H7 (cell line): ENCODE measurements at places on chromosomes 16 and 17.

DNA sequence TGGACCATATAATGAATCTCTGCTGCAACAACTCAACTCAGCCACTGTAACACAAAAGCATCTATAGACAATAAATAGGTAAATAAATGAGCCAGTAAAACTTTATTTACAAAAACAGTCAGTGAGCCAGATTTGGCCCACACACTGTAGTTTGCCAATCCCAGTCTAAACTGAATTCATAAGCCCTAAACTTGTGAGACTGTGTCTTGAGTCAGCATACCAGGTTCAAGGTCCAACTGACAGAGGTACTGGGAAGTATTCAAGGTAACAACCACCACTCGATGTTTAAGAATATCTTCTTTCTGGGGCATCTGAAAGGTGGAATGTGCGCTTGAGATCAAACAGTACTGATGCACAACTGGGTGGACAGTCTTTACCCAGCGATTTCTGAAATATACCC, 94.2 kb downstream of the HELZ start:
- no peak for DNase-seq

- no peak for DNase-seq
Measured at GRCh38 chr16:16131204-16131603, 92.1 kb downstream of the ABCC6 start.

DNA sequence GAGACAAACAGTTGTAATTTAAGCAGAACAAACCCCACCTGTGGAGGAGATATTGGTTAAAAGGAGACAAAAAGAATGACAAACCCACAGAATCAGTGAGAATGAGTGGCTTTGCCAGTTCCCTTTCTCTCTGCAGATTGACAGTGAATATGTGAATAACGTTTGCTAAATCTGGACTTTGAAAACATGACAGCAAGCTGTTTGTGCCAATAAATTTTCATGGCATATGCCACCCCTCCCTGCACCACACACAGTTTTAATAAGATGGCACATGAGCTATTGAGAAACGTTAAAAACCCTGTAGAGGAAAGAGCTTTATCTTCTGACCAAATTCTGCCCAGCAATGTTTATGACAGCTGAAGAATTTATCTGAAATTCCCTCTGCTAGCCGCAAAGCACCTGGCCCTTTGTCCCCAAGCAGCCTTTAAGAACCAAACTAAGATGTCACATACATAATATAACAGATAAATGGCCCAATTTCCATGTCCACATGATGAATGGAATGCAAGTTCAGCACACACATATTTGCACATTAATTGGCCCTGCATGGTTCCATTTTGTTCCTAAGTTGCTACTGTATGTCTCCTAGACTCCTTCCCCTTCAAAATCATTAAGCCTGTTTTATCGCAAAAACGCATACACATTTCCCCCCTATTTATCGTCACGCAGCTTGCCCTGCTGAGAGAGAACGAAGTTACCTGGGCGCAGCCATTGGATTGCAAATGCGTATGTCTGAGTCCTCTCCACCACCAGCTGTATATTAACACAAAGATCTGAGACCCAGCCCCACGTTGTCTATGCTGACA, 773.5 kb upstream of the EEF2KMT start:
- DNase-seq, result peak; percentile 42

DNA sequence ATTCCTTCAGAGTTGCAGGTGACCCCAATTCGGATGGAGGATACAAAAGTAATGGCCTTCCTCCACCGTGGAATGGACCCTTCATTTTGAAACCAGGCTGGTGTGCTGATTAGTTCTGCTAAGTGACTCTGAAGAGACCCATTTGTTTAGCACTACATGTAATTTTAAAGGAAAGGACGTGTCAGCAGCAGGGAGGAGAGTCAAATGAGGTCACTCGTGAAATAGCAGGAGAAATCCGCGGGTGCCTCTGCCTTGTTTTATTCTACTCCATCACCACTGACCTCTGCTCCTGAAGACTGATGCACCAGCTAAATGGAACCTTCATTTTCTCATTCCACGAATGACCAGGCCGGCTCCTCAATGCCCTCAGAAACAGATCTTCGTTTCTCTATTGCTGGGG, 589.2 kb downstream of the CDH11 start:
- no peak for DNase-seq

GRCh38 chr17:69539781-69540319, 125.4 kb downstream of the MAP2K6 start:
- DNase-seq, result no peak

DNA sequence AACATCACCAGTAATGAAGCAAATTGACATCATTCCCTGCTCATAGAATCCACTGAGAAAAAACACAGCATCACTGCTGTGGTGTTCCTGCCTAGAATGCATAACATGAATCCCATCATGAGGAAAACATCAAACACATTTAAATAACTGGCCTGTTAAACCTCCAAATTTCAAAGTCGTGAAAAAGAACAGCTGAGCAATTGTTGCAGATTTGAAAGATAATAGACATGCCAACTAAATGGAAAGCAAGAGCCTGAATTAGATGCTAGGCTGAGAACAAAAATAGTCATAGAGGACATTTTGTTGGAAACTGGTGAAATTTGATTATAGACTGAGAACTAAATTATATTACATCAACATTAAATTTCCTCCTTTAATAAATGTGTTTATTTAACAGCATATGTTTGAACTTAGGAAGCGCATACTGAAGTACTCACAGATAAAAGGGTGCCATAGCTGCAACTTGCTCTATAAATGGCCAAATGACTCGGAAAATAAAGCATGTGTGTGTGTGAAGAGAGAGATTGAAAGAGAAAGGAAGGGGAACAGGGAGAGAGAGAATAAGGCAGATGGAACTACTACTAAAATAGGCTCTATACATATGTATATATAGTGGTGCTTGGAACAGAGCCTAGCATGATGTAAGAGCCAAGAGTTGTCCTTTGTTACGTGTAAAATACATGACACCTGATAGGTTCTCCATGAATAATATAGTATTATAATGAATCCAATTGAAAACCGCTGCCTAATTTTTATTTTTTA, 305.0 kb upstream of the MON1B start:
- DNase-seq, result no peak

GRCh38 chr16:1687427-1688316, 9.6 kb downstream of the JPT2 start:
- no peak for DNase-seq

DNA sequence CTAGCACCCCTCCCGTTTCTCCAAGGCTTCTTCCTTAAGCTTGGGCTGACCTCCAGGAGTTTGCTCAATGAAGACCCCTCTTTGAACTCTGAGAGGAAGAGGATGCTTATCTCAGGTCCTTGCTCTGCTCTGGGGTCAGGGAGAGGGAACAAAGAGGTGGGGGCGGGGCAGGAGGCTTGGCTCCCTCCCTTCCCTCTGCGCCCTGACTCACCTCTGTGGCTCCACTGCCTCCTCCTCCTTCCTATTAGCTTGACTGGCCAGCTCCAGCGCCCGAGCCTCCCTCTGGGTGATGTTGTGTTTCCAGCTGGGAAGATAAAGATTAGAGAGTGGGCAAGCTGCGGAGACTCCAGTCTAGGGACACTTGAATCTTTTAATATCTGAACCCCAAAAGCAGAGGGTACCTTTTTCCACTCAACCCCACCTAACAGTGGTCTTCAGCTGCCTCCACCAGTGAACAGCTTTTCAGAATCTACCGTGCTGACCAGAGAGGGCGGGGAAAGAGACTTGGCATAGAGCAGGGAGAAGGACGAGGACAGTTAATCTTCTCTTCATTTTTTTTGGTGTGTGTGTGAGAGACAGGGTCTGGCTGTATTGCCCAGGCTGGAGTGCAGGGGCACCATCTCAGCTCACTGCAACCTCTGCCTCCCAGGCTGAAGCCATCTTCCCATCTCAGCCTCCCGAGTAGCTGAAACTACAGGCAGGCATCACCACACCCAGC, 6.7 kb downstream of the GIP start:
- DNase-seq, result peak; percentile 80

GRCh38 chr16:7713244-7713643, 380.6 kb downstream of the RBFOX1 start:
- no peak for DNase-seq

DNA sequence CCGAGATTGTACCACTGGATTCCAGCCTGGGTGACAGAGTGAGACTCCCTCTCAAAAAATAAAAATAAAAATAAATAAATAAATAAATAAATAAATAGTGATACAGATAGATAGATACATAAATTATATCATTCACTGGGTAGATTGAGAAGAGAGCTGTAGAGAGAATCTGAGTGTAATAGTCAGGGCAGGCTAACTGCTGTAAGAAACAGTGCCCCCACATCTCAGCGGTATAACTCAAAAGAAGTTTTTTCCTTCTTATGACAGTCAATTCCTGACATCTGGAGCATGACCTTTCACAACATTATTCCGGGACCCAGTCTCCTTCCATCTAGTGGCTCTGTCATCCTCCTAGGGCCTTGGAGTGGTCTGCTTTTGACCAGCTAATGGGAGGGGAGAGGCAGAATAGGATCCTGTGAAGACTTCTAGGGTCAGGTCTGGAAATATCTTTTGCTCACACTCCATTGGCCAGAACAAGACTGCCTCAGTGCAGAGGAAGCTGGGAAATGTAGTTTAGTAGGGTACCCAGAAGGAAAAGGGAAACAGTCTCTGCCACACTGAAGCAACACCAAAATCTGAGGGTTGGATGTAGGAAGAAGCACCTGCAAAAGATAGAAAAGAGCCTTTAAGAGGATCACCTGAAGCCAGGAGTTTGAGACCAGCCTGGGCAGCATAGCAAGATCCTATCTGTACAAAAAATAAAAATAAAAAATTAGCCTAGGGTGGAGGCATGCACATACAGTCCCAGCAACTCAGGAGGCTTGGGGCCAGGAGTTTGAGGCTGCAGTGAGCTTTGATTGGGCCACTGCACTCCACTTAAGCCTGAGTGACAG, 3.0 kb upstream of the QPRT start:
- DNase-seq, result peak; percentile 81
